ENCODE measurements at places on chromosomes 13 and 19.

DNA sequence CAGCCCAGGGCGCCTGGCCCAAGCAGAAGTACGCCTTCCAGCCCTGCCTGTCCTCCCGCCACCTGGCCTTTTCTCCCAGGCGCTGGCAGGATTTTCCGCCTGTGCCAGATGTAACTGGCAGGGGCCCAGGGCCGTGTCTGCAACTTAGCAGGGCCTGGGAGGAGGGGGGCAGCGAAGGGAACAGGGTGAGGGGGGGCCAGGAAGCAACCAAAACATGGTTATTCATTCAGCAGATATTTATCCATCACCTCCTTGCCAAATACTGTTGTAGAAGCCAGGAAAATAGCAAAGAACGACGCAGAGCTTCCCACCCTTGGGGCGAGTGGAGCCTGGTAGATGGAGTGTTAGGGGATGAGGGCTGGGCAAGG is 5.6 kb downstream of the TLE6 start:
- DNase-seq = no peak

DNA sequence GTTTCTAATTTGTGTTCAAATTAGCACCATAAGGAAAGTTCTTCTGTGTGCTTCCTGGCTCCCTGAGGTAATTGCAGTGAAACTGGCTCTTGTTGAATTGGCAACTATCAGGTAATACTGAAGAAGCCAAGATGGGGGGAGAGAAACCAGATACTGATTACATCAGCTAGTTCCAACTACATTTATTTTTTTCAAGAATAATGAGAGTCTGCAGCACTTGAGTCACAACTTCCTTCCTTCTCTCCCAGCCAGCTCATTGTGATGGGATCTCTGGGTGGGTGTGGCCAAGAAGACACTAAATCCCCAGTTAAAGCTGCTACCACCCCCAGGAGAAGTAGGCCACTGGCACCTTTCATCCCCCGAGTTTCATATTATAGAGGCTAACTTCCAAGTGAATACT is 100.7 kb upstream of the RXFP2 start:
- no peak for DNase-seq

DNA sequence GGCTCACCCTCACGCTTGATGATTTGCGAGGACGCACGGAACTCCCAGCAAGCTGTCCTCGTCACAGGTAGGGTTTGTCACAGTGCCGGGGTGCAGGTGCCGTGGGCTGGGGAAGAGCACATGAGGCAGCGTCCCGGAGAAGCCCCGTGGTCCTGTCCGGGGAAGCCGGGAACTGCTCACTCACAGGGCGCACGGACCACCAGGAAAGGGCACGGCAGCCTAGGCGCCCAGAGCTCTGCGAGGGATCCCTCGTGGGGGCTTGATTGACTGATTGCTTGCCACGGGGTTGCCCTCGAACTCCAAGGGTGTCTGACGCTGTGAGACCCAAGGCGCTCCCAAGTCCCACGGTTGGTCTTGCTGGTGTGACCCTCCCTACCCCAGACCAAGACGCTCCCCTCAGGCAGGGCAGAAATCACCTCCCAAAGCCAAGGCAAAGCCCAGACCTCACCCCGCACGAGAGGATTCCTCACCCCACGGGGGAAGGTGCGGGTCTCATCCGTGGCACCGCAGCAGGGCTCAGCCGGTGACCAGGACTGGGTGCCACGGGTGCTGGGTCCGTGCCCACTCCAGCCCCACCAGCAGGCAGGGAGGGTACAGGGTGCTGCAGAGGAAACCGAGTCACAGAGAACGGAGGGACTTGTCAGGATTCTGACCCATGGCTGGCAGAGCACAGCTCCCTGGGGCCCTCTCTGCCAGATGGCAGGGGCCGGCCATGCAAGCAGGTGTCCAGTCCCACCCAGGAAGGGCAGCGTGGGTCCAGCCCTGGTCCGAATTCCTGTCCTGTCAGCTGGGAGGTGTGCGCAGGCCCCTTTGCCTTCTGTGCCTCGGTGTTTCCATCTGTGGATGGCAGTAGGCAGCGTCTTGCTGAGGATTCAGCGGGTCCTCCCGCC is 7.7 kb downstream of the C2CD4C start:
- DNase-seq = no peak

GRCh38 chr19:17448131-17448967 is at the start of gene TMEM221:
Gene TMEM221 (minus strand): TSS chr19:17448668. CDS start chr19:17448462, 206 bp downstream.
- peak; percentile 62 for DNase-seq

DNA sequence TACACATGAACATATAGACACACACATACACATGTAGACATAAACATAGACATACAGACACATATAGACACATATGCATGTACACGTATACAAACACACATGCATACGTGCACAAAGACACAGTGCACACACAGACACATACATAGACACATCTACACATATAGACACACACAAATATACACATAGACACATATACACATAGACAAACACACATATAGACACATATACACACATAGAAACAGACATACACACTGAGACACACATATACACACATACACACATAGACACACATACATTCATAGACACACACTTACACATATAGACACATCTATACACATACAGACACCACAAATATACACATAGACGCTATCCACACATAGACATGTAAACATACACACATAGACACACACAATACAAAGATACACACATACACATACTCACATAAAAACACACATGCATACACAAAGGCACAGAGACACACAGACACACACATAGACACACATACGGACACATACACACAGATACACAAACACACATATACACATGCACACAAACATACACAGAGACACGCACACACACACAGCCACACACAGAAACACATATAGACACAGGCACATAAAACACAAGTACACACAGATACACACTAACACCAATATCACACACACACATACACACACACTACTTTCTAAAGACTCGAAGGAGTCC is 254.0 kb downstream of the TSHZ3 start:
- DNase-seq = no peak

DNA sequence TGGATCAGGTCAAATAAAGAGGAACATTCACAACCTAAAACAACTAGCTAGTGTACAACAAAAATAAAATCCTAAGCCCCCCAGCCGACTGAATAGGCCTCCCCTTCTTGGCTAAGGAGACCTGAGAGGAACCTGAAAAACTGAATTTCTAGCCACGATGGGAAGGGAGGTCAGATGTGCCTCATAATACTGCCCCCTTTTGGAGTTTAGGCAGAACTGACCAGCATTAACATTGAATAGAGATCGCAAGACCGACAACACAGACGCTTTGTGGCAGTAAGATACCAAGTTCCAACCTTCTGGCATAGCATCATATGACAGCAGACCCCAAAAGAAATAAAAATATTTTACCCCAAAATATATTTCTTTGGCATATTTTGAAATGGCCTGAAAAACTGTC is 15.9 kb downstream of the CBY2 start:
- peak; percentile 71 for DNase-seq

DNA sequence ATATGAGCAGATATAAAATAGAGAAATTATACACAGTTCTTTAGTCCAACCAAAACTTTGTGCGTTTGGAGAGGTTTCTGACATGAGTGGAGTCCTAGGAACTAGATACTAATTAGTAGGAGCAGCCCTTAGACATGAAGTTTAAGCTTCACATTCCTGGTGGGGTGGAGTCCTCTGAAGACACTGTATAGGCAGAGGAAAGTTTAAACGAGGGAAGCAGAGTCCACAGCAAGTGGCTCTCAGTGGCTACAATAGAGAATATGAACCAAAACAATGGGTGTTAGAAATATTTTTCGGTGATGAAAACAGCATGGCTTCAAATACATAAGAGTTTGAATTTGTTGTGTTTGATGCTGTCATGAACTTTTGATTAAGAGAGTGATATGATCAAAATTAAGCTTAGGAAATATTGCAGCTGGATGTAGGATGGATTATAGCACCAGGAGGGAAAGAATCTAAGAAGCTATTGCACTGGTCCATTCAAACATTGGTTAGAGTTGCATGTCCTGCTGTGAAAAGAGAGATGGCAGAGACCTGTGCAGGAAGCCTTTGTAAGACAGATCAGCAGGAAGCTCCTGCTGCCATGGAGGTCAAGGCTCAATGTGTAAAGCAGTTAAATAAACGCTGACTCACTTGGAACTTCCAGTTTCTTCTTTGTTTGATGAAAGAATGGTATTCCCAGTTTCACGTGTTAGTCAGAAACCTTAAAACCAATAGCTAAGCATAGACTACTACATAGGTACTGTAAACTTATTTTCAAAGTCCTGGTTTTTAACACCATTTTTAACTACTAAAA is 175.2 kb downstream of the TDRD3 start:
- no peak for DNase-seq

GRCh38 chr13:51342706-51343105 is 3.2 kb downstream of the SERPINE3 start:
- no peak for DNase-seq

DNA sequence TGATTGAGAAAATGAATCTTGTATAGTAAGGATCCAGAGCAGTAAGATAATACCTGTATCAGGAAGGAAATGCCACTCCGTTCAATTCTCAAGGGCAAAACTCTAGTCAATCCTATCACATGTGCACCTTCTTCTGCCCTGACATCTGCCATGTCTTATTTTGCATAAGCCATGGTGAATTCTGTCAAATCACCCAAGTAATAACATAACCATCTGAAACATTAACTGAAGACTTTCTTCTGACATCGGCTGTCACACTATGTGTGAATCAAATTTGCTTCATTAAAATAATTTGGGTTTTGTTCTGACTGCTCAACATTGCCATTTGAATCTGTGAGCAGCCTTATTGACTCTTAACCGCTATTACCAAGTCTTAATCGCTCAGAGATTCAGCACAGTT is 91.2 kb downstream of the PCDH9 start:
- DNase-seq = no peak

- DNase-seq = no peak
These were observed 459.1 kb upstream of the GPC6 start for GRCh38 chr13:92767468-92767867.

DNA sequence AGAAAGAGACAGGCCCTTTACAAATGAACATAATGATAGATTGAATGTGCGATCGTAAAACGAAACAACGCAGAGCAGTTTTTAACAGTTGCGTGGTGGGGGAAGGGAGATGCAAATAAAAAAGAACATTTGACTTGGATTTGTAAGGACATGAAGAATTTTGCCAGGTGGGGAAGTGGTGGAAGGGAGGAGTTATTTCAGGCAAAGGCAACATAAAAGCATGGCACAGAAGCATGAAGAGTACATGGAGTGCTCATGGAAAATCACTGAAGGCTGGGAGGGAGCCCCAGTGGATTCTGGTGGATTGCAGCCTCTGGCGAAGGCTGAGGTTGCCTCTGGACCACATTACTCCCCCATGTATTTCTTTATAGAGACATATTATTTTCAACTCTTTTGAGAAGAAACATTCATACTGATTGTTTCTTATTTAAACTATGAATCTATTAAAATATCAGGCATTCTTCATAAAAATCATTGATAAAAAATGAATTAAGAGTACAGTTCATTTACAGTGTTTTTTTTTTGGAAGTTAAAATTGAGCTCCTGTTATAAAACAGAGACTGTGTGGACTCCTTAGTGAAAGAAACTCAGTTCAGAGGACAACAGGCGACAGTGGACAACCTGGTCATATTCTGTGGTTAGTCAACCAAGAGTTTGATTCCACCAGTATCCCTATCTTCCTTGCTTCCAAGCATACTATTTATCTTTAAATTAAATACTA is 57.5 kb downstream of the STARD13 start:
- no peak for DNase-seq

GRCh38 chr19:4986471-4986891 is 17.6 kb downstream of the KDM4B start:
- DNase-seq = no peak

DNA sequence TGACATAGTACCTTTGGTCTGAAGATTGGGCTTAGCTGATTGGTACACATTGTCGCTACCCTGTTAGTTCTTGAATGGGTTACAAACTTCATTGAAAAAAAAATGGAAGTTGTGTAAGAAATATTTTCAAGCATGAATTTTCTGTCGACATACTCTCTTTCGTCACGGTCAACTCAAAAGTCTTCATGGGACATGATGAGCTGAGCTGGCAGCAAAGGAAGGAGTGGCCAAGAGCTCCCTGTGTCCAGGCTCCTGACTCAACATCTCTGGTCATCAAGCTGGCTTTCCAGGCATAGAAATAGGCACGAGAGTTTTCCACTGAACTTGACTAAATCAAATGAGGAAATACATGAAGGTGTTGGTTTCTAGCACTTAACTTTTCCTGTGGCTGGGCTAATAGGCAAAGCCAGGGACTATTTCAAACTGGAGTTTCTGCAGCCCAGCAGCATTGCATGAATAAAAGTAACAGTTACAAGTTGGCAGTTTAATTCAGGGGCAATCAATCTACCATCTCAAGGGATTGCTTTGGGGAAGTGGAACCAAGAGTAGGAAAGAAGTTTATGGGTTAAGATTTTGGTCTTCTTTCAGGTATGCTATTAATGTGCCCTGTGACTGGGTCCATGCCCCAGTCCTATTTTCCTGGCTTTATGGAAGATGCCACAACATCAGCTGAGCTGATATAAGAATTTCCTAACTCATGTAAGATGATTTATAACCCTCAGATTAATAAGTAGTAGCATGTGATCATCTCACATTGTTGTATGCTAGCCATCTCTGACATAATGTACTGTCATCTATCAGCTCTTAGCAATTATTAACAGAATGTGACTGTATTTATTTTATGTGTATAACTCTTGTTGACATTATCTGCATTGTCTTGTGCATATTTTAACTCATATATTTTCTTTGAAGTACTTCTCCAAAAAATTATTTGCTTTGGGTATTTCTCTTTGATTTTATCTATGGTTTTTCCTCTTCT is 385.8 kb downstream of the DLEU7 start:
- no peak for DNase-seq

GRCh38 chr13:32474999-32475792 is 47.3 kb upstream of the N4BP2L1 start:
- DNase-seq = no peak

DNA sequence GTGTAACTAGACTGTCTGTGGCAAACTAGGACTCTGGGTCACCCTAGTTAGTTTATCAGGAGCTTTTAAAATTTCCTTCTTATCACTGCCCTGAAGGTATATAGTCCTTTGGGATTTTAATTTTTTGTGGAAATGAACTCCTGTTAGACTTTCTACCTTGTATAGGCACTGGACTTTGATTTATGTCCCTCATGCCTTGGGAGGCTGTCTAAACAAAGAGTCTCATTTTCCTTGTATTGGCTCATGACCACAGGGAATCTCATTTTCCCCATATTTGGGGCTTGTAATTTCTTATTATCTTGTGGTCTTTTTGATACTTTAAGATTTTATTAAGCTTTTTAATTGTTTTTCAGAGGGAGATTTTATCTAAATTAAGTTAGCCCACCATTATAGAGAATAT is 21.4 kb downstream of the KCTD4 start:
- DNase-seq = no peak

GRCh38 chr19:50478901-50479715 is 2.5 kb upstream of the GARIN5A start:
- DNase-seq = peak; percentile 58
